ENCODE measurements at places on chromosomes 6 and 20. TPM values are rescaled to one million over a fixed set of nuclear protein-coding genes. Genes with fewer than 3 reads are reported as not detected.
A peak's percentile ranks its signal among the peaks of the same experiment; 100 is the strongest.

GRCh38 chr6:136657666-136658065 is 107.4 kb upstream of the MAP7 start:
- no peaks in the 10 kb centered on the region for H3K4me1 ChIP-seq
- DNase-seq: no peak
- H3K27ac ChIP-seq: no peak overlapping the region
- no peaks in the 10 kb centered on the region for H3K27me3 ChIP-seq

- H3K4me3 ChIP-seq: no peak overlapping the region
- no peak overlapping the region for H3K27ac ChIP-seq
- no peak for DNase-seq
Observed at GRCh38 chr6:25875563-25875905, 1.5 kb upstream of the SLC17A3 start.

- H3K36me3 ChIP-seq: no peaks in the 10 kb centered on the region
- peaks cover 4% of the 10 kb centered on the region for H3K4me1 ChIP-seq
- no peaks in the 10 kb centered on the region for H3K27me3 ChIP-seq
- H3K27ac ChIP-seq: no peak overlapping the region
Observed at GRCh38 chr6:53363341-53364079, 14.8 kb upstream of the ELOVL5 start.

DNA sequence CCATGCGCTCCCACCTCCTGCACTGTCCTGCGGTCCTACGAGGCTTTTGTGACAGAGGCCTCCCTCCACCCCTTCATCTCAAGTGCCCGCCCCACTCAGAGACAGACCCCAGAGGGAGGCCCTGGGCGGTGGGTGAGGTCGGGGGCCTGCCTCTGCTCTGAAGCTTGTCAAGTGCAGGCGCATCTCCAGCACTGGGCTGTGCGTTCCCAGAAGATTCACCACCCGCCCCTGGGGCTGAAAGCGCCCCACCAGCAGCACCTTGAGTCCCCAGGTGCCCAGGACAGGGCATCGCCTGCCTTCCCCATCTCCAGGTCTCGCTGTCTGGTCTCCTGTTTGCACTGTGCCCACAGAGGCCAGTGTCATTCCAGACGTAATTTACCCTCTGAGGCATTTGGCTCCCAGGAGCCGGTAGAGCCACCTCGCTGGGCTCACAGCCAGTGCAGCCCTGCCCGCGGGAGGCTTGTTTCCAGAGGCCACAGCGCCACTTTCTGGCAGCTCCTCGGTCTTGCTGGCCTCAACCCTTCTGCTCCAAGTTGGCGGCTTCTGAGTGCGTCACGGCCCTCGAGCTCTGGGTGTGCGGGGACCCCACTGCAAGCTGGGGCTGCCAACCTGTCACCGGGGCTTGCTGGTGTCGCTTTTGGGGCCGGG is 191.1 kb downstream of the TAF4 start:
- H3K4me1 ChIP-seq: no peaks in the 10 kb centered on the region
- no peak for DNase-seq

DNA sequence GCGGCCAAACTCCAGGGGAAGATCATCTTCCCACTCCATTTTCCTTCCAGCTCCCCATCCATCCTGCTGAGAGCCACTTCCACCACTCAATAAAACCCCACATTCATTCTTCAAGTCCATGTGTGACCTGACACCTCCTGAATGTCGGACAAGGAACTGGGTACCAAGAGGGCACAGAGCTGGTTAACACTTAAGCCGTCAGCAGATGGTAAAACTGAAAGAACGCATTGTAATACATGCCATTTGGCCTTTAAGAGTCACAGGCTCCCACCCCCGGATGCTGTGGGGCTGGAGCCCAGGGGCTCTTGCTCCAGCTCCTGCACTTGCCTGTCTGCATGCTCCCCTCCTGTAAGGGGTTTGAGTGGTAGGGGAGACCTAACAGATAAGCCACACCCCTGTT is 753.9 kb downstream of the COL12A1 start:
- H3K4me1 ChIP-seq: no peaks in the 10 kb centered on the region
- H3K27me3 ChIP-seq: no peaks in the 10 kb centered on the region
- H3K4me3 ChIP-seq: no peak overlapping the region
- H3K27ac ChIP-seq: no peak overlapping the region

DNA sequence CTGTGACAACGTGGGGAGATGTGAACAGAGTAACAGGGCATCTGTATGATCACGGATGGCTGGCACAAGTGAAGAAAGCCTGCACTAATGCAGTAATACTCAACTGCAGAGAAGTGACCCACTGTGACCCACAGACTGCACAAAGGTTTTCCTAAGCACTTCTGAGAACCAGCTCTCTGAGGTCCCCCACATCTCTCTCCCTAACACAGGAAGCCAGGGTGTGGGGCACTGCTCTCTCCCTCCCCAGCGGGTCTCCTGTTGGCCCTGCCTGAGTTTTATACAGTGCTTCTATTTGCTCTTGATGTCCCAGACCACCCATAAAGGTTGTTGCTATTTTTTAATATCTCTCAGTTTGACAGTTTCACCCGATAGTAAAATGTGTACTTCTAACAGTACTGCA is 11.3 kb downstream of the APMAP start:
- no peaks in the 10 kb centered on the region for H3K27me3 ChIP-seq
- H3K4me1 ChIP-seq: peaks cover 16% of the 10 kb centered on the region
- no peaks in the 10 kb centered on the region for H3K36me3 ChIP-seq
- no peak for DNase-seq
- no peak overlapping the region for H3K27ac ChIP-seq

DNA sequence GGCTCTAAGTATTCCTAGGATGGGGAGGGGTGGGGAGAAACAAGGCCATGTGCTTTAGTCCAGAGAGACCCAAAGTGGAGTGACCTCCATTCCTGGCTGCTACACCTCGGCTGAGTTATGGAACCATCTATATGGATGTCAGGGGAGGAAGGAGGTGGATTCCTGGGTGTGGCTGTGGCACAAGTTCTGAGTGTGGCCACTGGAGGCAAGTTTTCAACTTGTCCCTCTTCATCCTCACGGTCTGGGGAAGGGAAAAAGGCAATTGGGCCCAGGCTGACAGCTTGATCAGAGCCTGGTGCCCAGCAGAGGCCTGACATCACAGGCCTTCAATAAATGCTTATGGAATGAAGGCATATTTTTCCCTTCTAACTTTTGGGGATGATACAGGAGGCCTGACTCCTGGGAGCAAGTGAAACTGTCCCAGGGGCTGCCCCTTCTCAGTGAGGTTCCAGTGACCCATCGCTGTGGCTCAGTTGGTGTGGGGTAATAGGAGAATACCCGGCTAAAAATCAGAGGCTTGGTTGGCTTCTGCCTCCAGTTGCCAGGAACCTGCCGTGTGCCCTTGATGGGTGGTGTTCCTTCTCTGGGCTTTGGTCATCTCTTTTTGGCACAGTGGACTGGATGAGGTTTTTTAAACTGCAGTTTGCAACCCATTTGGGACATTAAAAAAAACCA is 1.8 kb upstream of the ITPR3 start:
- no peak for DNase-seq
- no peak overlapping the region for H3K4me3 ChIP-seq
- H3K4me1 ChIP-seq: no peaks in the 10 kb centered on the region
- H3K27me3 ChIP-seq: peaks cover 9% of the 10 kb centered on the region
- peak overlapping the region; percentile 91 for H3K27ac ChIP-seq

DNA sequence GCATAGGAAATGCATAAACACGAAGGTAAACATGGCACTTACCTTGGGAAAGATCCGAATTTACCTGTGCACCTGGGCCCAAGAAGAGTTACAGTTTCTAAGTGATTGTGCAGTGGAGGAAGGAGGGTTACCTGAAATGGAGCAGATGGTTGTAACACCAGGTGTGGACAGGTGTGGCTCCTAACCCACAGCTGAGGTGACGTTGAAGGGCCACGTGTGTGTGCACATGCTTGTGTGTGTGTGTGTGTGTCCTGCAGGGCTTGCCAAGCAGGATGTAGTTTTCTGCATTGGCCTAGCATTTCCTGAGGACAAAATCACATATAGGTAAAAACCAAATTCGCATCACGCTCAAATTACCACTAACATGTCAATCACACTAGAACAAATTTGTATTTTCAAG is 240.8 kb downstream of the ANKRD60 start:
- no peak for DNase-seq
- no peaks in the 10 kb centered on the region for H3K27me3 ChIP-seq
- no peaks in the 10 kb centered on the region for H3K36me3 ChIP-seq
- H3K4me1 ChIP-seq: no peaks in the 10 kb centered on the region
- no peak overlapping the region for H3K27ac ChIP-seq

Gene FOXQ1
- not detected for total RNA-seq

Gene BPIFB2
- total RNA-seq: not detected

Gene NT5E
- 4.2 TPM for total RNA-seq

Gene TEAD3
- 27.9 TPM for total RNA-seq

Gene PXMP4
- 14.6 TPM for total RNA-seq

All from heart right ventricle (tissue), 16 donors.